Inflammatory macrophage (primary cell): ENCODE measurements at places on chromosomes 11 and 22.

- DNase-seq: no peak
These were observed 56.2 kb upstream of the CSNK2A3 start for GRCh38 chr11:11409224-11409623.

DNA sequence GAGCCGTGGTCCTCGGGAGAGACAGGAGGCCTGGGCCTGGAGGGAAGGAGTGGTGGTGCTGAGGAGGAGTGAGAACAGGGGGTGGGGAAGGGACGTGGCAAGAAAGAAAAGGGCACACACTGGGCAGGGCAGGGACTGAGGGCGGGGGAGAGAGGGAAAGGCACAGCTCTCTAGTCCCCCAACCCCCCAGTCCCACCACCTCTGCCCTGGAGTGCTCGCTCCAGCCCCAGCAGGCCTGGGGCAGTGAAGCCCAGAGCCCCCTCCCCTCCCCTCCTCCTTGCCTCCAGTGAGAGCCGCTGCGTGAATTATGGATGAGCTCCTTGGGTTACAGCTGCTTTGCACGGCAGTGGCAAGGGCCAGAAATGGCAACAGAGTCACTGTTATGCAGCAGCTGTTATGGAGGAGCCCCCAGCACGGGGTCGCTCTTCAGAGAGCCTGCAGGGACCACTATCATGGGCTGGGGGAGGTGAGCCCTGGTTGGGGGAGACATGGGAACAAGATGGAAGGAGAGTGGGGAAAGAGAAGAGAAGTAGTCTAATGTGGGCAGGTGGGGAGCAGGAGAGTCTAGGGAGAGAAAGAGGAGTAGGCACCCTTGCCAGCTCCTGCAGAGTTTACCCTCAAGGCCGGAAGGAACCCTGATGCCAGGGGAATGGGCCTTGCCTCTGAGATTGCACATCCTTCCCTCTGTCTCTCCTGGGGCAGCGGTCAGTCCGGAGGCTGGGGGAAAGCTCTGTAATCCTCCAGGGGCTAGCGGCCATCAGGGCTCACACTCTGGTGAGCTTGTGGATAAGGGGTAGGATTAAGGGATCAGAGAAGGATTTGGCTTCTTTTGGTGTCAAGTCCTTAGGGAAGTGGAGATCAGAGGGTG is 3.6 kb downstream of the RTN4RL2 start:
- DNase-seq: no peak

- no peak for DNase-seq
These were observed 69.3 kb downstream of the CEP164 start for GRCh38 chr11:117396970-117397369.

DNA sequence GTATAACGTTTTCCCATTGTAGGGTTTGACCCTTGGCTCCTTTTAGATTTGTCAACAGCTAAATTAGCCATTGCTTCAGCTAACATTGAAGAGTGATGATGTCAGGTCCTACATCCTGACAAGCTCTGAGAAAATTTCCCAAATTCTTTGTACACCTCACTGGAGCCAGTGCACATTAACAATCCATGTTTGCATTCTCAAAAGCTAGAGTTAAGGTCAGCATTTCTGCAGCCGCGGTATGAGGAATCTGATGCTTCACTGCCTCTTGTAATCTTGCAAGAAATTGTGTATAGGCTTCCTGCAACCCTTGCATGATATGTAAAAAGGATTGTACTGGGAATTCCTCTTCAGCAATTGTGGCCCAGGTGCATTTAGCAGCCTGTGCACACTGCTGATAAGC is 33.1 kb upstream of the NCAM1 start:
- DNase-seq: no peak

- no peak for DNase-seq
These were observed 394 bp downstream of the KIAA1671 start for GRCh38 chr22:24952837-24953383.

DNA sequence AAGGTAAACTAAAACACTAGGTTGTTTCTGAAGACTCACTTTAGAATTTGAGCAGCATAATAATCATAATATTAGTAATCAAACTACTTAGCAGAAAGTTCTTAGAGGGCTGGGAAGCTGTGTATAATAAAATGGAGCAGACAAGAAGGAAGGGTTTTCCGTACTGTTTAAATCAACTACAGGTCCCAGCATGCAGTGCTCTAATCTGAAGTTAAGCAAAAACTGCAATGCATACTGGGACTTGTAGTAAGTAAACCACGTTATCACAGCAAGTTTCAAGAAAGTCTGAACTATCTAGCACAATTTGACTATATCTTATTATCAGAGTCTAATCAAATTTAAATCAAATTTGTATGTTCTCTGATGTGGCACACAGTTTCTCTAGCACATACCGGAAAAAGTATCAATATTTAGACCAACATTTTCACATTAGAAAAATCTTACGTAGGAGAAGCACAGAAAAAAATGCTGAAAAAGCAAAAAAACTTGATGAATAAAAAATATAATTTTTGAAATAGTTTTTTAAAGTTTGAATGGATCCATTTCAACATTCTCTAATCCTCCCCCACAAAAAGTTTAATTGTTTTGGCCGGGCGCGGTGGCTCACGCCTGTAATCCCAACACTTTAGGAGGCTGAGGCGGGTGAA is 8.2 kb downstream of the PHF21A start:
- peak; percentile 85 for DNase-seq

- no peak for DNase-seq
These were observed 10.5 kb downstream of the MAP4K2 start for GRCh38 chr11:64792482-64792881.

DNA sequence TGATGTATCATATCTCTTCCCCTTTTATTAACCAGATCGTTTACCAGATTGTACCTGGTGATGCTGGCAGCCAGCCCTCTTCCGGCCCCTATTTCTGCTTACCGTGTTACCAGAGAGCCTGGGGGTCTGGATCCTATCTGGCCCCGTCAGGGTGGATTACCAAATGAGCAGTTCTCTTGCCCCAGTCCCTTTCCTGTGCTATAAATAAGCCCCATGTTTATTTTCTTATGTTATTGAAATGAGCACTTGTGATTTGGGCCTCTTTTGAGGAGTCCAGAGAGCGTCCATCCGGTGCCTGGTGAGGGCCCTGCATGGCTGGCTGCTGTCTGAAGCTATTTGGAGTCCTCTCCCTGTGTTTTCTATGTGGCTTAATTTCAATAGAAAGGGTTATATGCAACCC is 59.5 kb downstream of the ALX4 start:
- DNase-seq: no peak
